ENCODE measurements at places on chromosomes 1 and 21.

DNA sequence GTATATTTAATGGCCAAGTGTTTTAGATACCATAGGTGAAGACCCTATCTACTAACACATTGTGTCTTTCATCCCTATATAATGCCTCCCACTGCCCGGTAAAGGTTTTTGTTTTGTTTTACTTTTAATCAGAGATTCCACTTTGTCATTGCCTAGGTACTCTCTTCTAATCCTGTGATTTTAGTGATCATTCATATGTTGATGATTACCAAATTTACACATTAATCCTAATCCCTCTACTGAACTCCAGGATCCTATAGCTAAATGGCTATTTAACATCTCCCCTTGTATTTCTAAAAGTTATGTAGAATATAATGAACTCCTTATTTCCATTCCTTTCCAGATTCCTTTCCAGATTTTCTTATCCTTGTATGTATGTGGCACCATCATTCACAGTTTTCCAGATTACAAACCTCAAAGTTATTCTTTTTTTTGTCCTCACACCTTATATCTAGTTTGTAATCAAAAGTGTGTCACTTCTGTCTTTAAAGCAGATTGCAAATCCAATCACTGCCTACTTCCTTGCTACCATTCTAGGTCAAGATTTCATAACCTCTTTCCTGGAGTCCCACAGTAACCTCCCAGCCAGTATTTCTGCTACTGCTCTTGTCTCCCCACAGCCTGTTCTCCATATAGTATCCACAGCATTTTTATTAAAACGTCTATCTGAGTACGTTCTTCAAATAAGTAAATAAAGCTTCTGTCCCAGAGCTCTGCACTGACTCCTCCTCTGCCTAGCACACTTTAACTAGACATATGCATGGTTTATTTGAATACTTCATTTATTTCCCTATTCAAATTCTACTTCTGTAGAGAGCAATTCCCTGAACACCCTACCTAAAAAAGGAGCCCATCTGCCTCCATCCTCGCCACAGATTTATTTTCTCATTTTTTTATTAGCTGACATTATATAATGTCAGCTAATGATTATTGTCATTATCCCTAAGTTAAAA is 157.8 kb downstream of the KCNT2 start:
- no peak for DNase-seq

- no peak for DNase-seq
Observed at GRCh38 chr1:175073061-175073460, 5.4 kb downstream of the TNN start.

GRCh38 chr1:99635664-99636063 is 10.2 kb upstream of the PALMD start:
- no peak for DNase-seq

DNA sequence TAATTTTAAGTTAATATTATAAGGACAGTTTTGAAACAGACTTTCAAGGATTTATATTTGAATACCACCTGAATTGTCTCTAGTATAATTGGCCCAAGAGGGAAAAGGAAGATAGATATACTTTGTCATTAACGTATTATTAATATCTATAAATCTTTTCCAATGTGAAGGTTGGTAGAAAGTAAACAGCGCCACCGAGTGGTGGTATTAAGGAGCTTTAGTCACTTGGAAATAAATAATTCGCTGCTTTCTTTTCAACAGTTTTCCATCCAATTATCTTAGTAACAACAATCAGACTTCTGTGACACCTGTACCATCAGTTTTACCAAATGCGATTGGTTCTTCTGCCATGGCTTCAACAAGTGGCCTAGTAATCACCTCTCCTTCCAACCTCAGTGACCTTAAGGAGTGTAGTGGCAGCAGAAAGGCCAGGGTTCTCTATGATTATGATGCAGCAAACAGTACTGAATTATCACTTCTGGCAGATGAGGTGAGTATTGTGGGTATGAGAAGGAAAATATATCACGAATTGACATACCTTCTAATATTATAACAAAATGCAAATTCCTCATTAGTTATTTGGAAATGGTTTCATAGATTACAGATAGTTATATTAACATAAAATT is 37.7 kb downstream of the SH3GLB1 start:
- DNase-seq, result no peak

DNA sequence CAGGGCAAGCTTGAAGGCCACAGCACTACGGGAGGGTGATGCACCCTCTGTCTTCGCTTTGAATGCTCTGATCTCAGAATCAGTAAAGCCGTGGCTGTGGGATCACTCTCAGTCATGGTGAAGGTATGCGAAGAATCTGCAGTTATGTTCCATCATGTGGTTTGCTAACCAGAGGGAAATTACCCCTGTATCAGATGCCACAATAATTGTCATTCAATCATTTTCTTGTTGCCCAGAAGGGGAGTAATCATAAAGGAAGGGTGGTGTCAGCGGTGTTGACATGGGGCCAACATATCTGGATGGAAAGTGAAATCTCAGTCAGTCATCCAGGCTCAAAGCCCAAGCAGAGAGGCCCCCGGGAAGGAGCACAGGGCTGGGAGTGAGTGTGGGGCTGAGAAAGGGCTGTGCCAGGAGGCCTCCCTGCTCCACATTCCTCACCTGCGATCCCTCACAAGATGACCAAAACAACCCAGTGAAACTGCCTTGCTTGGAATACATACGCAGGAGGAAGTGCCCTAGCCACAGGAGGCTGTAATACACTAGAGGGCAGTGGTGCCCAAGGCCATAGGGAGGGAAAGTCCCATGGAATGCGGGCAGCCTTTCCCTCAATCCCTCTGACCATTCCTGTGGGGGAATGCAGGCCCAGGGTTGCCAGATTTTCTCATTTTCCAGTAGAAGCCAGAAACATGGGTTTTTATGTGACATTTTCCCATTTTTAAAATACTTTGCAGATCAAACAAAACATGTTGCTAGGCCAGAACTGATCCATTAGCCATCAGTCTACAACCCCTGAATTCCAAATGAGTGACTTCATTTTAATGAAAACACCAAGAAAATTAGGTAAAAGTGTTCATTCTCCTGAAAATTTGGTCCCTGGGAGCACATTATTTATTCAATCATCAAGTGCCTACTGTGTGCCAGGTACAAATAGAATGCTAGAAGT is 95.7 kb upstream of the VANGL1 start:
- DNase-seq, result peak; percentile 23

DNA sequence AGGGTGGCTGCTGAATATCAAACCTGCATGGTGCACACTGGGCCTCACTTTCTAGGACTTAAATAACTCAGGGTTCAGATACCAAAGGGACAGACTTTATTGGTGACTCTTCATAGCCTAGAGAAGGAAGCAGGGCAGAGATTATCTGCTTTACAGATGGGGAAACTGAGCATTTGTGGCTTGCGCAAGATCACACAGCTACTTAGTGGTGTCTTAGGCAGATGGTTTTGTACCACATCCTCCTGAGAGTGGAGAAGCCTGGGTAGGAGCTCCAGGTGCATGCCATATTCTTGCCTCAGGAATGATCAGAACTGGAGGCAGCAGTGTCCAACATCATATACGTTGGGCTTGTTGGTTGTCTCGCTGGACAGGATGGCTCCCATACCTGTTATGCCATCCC is 6.8 kb upstream of the DPH2 start:
- no peak for DNase-seq

GRCh38 chr1:20404466-20404865 is 81.5 kb downstream of the CAMK2N1 start:
- no peak for DNase-seq

GRCh38 chr1:115842948-115843347 is 2.0 kb upstream of the NHLH2 start:
- no peak for DNase-seq

DNA sequence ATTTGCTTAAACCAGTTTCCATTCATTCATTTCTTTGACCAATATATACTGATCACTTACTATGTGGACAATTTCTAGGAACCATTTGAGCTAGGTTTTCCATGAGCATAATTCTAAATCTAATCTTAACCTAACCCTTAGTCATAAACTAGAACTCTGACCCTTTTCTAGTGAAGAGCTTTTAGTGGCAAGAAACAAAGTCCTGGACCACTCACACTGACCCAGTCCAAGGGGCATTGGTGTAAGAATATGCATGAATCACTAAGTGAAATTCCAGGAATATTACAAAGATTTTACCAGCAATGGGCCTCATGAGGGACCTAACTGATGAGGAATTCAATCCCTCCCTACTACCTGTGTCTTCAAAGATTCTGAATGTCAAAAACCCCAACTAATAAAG is 40.6 kb upstream of the SLC2A1 start:
- no peak for DNase-seq

GRCh38 chr21:26512664-26513063 is 60.4 kb downstream of the CYYR1 start:
- no peak for DNase-seq

GRCh38 chr1:27567146-27567526 is 36.8 kb downstream of the AHDC1 start:
- no peak for DNase-seq

GRCh38 chr1:78624035-78624434 is 3.8 kb downstream of the IFI44L start:
- DNase-seq, result no peak

- no peak for DNase-seq
Observed at GRCh38 chr1:224694969-224695368, 78.9 kb downstream of the CNIH3 start.

DNA sequence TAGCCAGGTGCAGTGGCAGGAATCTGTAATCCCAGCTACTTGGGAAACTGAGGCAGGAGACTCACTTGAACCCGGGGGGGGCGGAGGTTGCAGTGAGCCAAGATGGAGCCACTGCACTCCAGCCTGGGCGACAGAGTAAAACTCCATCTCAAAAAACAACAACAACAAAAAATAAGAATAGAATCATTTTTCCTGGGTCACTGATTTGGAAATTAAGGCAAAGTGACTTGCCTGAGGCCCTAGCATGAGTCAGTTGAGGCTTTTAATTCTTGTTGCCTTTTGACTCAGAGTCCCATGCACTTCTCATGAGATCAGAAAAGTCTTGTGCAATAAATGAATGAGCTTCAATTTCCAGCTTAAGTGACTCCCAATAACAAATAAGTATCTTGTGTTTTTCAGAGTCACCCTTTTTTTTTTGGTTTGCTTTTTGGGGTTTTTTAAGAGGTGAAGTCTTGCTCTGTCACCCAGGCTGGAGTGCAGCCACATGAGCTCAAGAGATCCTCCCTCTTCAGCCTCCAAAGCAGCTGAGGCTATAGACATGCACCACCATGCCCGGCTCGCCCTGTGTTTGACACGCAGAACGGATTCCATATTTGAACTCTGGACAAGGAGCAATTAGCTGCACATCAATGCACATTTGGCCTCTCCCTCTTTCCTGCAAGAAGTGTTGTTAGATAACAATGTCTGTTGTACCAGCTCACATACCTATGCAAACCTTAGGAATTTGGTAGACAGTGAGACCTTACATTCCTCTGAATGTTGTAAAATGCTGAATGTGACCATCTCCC is 3.4 kb upstream of the PLEKHM2 start:
- DNase-seq, result peak; percentile 30

GRCh38 chr1:39675220-39675619 is 3.3 kb upstream of the NT5C1A start:
- DNase-seq, result no peak

- no peak for DNase-seq
Observed at GRCh38 chr1:23337869-23338268, 6.2 kb downstream of the HNRNPR start.
